ENCODE measurements at places on chromosomes 6 and 20.

DNA sequence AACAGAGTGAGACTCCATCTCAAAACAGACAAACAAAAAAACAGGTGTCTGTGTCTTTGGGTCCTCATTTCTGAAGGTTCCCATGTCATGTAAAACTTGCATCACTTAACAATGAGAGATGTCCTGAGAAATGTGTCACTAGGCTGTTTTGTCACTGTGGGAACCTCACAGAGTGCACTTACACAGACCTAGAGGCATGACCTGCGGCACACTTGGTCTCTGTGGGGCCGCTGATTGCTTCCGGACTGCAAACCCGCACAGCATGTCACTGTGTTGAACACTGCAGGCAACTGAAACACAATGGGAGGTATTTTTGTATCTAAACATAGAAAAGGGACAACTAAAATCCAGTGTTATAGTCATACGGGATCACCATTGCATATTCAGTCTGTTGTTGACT is 42.3 kb upstream of the TMEM181 start:
- DNase-seq, result no peak

DNA sequence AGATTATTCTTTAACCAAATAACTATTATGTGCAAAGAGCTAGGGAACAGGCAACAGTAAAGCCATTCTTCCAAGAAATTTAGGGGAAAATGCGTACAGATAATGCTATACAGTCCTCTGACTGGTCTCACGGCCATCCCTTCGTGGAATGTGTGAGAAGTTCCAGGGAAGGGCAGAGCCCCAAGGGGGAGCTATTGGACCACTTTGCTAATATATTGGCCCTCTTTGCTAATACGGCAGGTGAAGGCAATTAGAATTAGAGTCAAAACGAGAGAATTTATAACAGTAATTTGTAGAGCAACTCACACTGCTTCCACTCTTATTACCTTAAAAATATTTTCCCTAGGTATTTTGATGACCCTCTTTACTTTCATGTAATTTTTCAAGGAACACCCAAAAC is 140.4 kb downstream of the IMPG1 start:
- no peak for DNase-seq

DNA sequence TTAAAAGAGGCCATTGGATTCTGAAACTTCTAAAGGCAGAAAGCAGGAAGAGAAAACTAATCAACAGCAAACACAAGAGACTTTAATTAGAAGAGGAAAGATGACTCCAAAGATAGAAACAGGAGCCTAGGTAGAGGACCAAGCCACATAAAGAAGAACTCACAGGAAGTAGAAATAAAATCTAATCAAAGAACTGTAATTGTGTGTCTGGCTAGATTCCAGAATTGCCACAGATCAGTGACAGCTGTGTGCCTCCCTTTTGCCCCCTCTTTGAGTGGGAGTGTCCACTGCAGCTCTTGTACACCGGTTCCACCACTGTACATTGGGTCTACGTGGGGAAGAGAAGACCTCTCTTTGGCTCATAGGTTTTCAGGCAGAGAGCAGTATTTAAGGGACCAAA is 22.3 kb upstream of the THEMIS start:
- DNase-seq, result no peak

- no peak for DNase-seq
These were observed 88.5 kb downstream of the PRKN start for GRCh38 chr6:162638931-162639574.

GRCh38 chr6:41053041-41053440 is at the start of gene APOBEC2:
Gene APOBEC2 (plus strand): TSS chr6:41053202. CDS start chr6:41053348, 146 bp downstream.
- DNase-seq, result no peak
